Fibroblast of gingiva (primary cell): ENCODE measurements at places on chromosomes 2 and 18.

- DNase-seq: peak; percentile 95
Measured at GRCh38 chr2:180618570-180618969, 361.8 kb upstream of the UBE2E3 start.

DNA sequence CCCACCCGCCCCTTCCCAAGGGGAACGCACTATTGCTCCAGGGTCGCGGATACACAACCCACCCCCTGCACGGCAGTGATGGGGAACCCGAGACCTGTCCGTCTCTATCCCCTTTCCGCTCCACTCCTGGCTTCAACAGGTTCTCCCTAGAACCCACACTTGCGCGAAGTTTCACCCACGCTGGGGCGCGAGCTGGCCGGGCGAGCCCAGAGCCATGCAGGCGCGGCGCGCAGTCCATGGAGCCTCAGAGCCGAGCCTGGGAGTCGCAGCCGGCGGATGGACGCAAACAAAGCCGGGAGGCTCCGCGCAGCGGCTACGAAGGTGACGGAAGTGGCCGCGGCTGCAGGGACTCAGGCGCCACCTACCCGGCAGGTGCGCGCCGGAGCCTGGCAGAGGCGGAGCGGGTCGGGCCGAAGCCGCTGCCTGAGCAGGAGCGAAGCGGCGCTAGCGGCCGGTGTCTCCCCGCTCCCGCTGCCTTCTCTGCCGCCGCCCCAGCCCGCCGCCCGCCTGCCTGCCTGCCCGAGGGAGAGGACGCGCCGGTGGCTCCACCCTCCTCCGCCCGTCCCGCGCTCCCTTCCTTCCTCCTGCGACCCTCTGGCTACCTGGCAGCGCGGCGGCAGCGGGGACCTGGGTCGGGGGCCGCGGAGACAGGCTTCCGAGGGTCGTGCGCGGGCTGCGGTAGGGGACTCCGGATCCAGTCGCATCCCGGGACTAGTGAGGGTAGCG lies 14.0 kb downstream of the ALPG start:
- no peak for DNase-seq

DNA sequence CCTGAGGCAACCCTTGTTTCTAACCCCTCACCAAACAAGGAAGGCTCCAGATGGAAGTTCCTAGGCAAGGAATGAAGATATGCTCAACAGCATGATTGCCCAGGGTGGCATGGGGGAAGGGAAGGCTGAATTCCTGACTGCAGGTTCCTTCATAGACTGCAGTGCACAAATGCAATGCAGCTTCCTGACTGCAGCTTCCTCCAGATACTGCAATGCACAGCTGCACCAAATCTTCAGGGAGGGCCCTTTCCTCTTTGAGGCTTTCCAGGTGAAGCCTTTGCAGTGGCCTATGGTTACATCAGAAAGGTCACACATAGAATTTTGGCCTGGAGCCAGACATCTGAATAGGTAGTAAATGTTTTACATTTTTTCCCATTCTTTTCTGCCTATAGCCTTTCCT lies 58.8 kb upstream of the DYNAP start:
- no peak for DNase-seq

GRCh38 chr2:175441181-175441761 lies 259.8 kb upstream of the ATP5MC3 start:
- DNase-seq: no peak

- DNase-seq: no peak
Measured at GRCh38 chr2:84613082-84613481, 96.8 kb downstream of the DNAH6 start.

DNA sequence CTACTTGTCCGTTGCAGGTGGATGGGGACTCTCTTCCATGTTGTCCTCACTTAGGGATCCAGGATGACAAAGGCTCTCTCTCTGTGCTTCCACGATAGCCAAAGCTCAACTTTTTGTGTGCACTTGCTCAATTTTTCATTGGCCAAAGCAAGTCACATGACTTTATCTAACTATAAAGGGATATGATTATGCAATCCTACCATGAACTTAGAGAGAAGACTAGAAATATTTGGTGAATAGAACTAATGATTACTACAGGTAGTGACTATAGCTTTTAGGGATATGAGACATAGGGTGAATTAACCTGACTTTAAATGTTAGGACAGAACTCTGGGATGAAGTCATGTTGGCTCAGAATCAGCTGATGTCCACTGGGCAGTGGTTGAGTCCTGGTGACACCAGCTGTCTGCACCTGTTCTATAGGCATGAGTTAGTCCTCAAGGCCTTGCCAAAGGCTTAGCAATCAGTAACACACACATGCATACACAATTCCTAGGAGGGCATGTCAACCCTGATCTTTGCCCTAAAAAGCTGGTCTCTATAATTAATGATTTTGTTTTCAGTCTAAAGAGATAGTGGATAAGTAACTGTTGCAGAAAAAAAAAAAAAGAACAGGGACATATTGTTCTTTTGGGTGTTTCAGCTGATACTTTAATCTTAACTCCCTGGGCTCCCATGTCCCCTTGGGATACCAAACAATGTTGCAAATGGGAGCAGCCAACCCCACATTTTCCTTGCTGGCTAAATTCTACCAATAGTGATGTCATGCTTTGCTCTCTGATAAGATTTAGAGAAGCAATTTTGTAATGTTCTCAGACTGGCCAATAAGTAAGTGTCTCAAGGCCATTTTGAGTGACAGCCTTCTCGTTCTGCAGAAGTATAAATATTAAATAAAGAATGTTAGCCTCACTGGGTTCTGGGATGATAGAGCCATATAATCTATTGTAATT lies 12.5 kb upstream of the HK2 start:
- no peak for DNase-seq

DNA sequence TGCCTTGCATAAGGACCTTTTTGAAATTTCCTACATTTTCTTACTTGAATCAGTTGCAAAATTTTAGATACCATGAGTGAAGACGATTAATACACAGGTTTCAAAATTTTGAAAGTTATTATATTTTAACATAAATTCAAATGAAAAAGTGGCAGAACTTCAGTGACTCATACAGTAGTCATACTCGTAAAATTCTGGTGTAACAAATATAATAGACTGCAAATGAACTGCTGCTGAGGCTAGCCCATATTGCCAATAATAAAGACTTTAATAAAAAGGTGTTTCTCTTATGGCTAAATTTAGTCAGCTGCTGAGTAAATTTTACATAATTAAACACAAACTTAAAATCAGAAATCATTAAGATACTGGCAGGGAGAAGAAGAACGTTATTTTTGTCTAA lies 36.9 kb downstream of the MSH6 start:
- DNase-seq: no peak

GRCh38 chr2:142754182-142754581 lies 123.3 kb upstream of the KYNU start:
- peak; percentile 34 for DNase-seq

DNA sequence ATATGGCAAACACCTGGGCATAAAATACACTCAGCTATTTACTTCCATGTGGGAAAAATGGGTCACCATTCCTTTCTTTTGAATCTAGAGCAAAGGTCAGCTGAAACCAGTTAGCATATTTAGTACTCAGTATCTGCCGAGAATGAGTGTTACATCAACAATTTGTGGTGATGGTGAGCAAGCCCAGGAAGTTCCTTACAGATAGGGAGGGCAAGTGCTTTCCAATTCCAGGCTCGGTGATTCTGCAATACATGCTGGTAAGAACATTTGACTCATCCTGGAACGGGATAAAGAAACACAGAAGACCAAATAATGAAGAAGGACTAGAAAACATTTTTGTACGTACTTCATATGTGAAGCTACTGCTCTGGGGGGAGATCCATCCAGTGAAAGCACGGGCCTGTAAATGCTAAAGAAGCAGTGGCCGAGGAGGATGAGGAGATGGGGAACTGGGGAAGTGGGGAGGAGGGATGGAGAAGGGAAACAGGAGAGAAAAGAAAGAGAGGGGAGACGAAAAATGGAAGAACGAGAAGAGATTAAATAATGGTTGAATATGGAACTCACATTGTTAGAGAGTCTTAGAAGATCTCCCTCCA lies 251.9 kb downstream of the TTC32 start:
- peak; percentile 98 for DNase-seq

GRCh38 chr2:224173210-224173609 lies 134.1 kb upstream of the SERPINE2 start:
- no peak for DNase-seq

DNA sequence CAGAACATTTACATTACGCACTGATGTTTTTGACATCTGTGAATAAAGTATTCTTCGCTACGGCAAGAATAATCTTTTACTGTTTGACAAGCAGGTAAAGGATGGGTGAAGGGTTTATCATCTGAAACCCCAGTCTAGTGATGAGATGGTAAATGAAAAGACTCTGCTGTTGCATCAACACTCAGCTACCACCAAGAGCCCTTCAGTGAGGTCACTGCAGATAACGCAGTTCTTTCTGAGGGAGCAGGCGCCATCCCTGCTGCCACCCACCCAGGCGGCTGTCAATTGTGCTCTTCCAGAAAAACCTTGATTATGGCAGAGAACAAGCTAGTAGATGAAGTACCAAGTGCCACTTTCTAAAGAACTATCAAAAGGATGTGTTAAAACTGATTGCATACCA lies 58.7 kb downstream of the ABCG8 start:
- DNase-seq: no peak

DNA sequence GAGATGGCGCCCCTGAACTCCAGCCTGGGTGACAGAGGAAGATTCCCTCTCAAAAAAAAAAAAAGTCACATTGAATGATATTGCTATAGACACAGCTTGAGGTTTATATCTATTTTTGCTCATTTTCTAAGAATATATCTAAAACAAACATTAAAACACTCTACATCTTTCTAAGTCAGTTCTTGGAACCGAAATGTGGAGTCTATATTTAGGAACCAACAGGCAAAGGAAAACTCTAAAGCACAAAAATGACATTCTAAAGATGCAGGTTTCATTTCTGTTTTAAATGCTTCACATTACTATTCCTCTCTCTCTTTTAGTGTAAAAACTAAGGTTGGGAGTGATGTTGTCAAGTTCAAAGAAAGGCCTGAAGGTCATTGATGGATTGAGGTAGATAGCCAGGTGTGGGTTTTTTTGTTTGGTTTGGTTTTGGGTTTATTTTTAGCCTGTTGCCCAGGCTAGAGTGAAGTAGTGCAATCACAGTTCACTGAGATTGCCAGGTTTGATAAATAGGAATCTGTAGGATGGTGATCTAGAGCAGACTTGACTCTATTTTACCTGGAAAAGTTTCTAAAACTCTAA lies 194.0 kb upstream of the RBBP8 start:
- no peak for DNase-seq
